ENCODE measurements at places on chromosomes 6 and 20. TPM values are rescaled to one million over a fixed set of nuclear protein-coding genes. Genes with fewer than 3 reads are reported as not detected.

GRCh38 chr6:107489636-107490565 is at the start of gene SOBP:
Gene SOBP, plus strand, starts transcription at chr6:107490117. Its CDS starts 500 bp downstream, at chr6:107490617.
- H3K27me3 ChIP-seq: peaks cover 28% of the 10 kb centered on the region
- peaks cover 6% of the 10 kb centered on the region for H3K36me3 ChIP-seq
- DNase-seq: peak; percentile 58
- peaks cover 26% of the 10 kb centered on the region for H3K4me1 ChIP-seq
- peak within 1 kb of the TSS; percentile 90 for H3K4me3 ChIP-seq

GRCh38 chr6:113610377-113610988 is 246.7 kb upstream of the MARCKS start:
- no peak overlapping the region for H3K4me3 ChIP-seq
- DNase-seq: no peak
- no peaks in the 10 kb centered on the region for H3K4me1 ChIP-seq
- H3K27me3 ChIP-seq: no peaks in the 10 kb centered on the region
- no peak overlapping the region for H3K27ac ChIP-seq

- no peak overlapping the region for H3K27ac ChIP-seq
- H3K36me3 ChIP-seq: peaks cover 2% of the 10 kb centered on the region
- H3K4me1 ChIP-seq: peaks cover 2% of the 10 kb centered on the region
- no peaks in the 10 kb centered on the region for H3K27me3 ChIP-seq
Measured at GRCh38 chr20:2909953-2910352, 36.7 kb downstream of the PTPRA start.

- DNase-seq: no peak
- no peaks in the 10 kb centered on the region for H3K4me1 ChIP-seq
- H3K27ac ChIP-seq: no peak overlapping the region
Measured at GRCh38 chr20:35042268-35042667, 50.3 kb downstream of the TRPC4AP start.

DNA sequence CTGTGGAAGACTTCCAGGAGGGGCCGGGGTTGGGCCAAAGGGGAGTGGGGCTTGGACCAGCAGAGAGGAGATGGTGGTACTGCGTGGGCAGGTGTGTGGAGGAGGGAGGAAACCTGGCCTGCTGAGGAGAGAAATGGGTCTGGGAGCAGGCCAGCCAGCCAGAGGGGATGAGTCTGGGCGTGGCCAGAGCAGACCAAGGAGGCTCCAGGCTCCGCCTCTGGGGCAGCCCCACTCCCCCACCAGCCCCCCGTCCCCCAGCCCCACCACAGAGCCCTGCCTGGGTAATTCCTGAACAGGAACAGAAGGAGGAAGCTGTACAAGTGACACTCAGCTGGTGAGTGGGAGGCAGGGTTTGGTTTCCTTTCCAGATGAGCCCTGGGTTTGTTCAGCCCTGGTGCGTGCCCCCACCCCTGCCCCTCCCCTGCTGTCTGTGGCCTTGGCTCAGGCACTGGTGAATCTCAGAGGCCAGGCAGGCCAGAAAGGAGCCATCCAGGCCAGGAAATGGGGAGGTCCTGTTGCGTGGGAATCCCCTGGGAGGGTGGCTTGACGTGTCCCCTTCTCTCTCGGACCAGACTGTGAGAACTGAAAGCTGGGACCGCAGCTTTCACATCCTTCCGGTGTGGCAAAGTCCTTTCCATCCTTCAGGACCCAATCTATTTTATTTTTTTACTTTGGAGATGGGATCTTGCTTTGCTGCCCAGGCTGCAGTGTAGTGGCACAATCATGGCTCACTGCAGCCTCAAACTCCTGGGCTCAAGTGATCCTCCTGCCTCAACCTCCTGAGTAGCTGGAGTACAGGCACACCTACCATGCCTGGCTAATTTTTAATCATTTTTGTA is 9.4 kb upstream of the SRC start:
- no peaks in the 10 kb centered on the region for H3K36me3 ChIP-seq
- H3K27me3 ChIP-seq: no peaks in the 10 kb centered on the region
- peaks cover 52% of the 10 kb centered on the region for H3K4me1 ChIP-seq
- DNase-seq: peak; percentile 50
- H3K4me3 ChIP-seq: peak overlapping the region; percentile 65

DNA sequence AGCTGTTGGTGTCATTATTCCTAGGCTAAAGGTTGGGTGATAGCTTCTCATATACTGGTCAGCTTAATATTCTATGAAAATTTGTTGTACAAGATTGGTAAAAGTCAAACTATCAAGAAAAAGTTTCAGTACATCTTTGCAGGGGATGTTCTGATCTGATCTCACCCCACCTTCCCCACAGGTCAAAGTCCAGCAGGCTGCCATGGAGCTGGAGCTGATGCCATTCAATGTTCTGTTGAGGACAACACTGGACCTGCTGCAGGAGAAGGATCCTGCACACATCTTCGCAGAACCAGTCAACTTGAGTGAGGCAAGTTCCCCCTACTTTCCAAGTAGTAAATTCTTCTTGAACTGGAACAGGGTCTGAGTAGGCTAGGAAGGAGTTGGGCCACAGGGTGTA is 13.1 kb downstream of the BRPF3 start:
- no peak for DNase-seq
- H3K27me3 ChIP-seq: no peaks in the 10 kb centered on the region
- H3K4me3 ChIP-seq: no peak overlapping the region
- no peaks in the 10 kb centered on the region for H3K4me1 ChIP-seq
- H3K36me3 ChIP-seq: peaks cover 91% of the 10 kb centered on the region

GRCh38 chr6:107386340-107386739 is 73.0 kb downstream of the PDSS2 start:
- peaks cover 10% of the 10 kb centered on the region for H3K36me3 ChIP-seq
- DNase-seq: no peak
- H3K4me1 ChIP-seq: peaks cover 4% of the 10 kb centered on the region
- no peak overlapping the region for H3K27ac ChIP-seq

DNA sequence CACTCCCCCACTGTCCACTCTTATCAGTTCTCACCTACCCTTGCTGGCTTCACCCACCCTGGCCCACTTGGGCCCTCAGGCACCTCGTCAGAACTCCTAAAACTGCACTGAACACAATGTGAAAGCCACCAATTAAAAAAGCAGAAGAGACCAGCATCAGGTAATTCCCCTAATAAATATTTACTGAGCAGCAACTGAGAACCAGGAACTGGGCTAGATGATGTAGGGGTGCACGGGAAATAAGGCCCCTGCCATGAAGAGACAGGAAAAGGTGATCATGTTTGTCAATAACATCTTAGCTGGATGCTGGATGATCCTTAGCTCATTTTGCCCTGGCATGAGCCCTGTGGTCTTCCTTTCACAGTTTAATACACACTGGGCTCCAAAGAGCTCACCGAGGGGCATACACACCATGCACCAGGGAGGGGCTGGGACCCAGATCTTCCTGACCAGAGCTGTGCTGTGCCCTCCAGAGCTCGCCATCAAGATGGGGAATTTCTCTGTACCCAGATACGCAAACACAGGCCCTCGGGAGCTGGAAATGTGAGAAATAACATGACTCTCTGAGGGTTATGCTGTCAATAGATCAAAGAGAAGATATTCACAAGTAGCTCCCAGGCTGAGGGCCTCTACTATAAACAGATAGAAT is 113.6 kb upstream of the SLC22A16 start:
- DNase-seq: peak; percentile 24
- H3K4me3 ChIP-seq: peak overlapping the region; percentile 15
- H3K36me3 ChIP-seq: peaks cover 2% of the 10 kb centered on the region

DNA sequence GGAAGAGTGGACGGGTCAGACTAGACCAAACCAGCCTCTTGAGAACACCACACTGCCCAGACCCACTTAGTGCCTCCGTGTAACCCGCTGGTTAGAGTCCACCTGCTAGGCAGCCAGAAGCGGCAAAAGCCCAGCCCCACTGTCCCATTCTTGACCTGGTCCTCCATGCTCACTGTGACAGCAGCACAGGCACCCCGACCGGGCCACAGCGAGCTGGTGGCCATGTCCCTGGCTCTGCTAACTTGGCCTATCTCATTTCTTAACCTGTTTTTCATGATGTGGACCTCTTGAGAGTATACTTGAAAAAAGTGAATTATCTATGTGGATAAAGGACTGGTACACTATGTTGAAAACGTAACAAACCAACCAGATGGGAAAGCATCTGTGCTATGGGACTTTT is 44.9 kb upstream of the TMEM181 start:
- no peaks in the 10 kb centered on the region for H3K36me3 ChIP-seq
- DNase-seq: no peak
- H3K27ac ChIP-seq: no peak overlapping the region
- H3K4me1 ChIP-seq: peaks cover 12% of the 10 kb centered on the region
- H3K27me3 ChIP-seq: peaks cover 23% of the 10 kb centered on the region

- no peaks in the 10 kb centered on the region for H3K27me3 ChIP-seq
- peaks cover 12% of the 10 kb centered on the region for H3K4me1 ChIP-seq
- no peak for DNase-seq
- no peak overlapping the region for H3K27ac ChIP-seq
- H3K4me3 ChIP-seq: no peak overlapping the region
Measured at GRCh38 chr6:44179072-44179536, 20.5 kb downstream of the CAPN11 start.

GRCh38 chr6:659716-660581 is 3.0 kb upstream of the HUS1B start:
- H3K27ac ChIP-seq: no peak overlapping the region
- H3K4me1 ChIP-seq: peaks cover 63% of the 10 kb centered on the region
- H3K36me3 ChIP-seq: peaks cover 26% of the 10 kb centered on the region
- no peak overlapping the region for H3K4me3 ChIP-seq
- H3K27me3 ChIP-seq: no peaks in the 10 kb centered on the region
- DNase-seq: no peak

DNA sequence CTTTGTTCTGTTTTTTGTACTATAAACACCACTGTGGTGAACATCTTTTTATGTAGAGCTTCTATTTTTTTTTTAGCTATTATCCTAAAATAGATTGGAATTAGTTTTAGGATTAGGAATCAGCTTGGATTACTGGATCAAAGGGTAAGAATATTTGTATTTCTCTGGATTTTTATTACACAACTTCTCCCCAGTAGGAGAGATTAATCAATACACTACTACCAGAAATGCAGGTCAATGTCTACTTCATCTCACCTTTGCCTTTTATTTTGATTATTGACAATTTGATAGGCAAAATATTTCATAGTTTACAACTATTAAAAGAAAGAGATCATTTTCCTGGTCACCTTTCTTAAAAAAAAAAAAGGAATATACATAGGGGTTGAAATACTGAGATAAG is 191.9 kb downstream of the TSHZ2 start:
- H3K4me3 ChIP-seq: no peak overlapping the region
- no peak for DNase-seq
- H3K27me3 ChIP-seq: peaks cover 3% of the 10 kb centered on the region
- H3K36me3 ChIP-seq: no peaks in the 10 kb centered on the region

- H3K27ac ChIP-seq: no peak overlapping the region
- H3K36me3 ChIP-seq: no peaks in the 10 kb centered on the region
- no peak overlapping the region for H3K4me3 ChIP-seq
- no peak for DNase-seq
- H3K4me1 ChIP-seq: no peaks in the 10 kb centered on the region
Measured at GRCh38 chr6:16355238-16355637, 116.9 kb downstream of the GMPR start.

The CST7 gene
- 0.86 TPM for total RNA-seq

The SAPCD1 gene
- 9.0 TPM for total RNA-seq

The ALDH8A1 gene
- 0.53 TPM for total RNA-seq

The PTK6 gene
- 0.49 TPM for total RNA-seq

The RBBP8NL gene
- total RNA-seq: not detected
